ENCODE measurements at places on chromosomes 1 and 21. TPM values are rescaled to one million over a fixed set of nuclear protein-coding genes. Genes with fewer than 3 reads are reported as not detected.

CDKN2C gene
- 28.9 TPM for total RNA-seq

PADI2 gene
- 0.09 TPM for total RNA-seq

NLRP3 gene
- total RNA-seq, result not detected

CSRP1 gene
- 433 TPM for total RNA-seq

CELA3B gene
- not detected for total RNA-seq

FMN2 gene
- not detected for total RNA-seq

DLGAP3 gene
- not detected for total RNA-seq

GNPAT gene
- 40.2 TPM for total RNA-seq

WNT3A gene
- total RNA-seq, result not detected

S100A2 gene
- total RNA-seq, result 3.8 TPM

OLIG2 gene
- not detected for total RNA-seq

C1orf116 gene
- under 0.01 TPM for total RNA-seq

IVL gene
- not detected for total RNA-seq

AADACL4 gene
- total RNA-seq, result 0.09 TPM

CAMK2N1 gene
- 40.8 TPM for total RNA-seq

DMBX1 gene
- total RNA-seq, result not detected

LCE1A gene
- not detected for total RNA-seq

C2CD4D gene
- total RNA-seq, result not detected

DNASE2B gene
- 0.09 TPM for total RNA-seq

FCRL6 gene
- total RNA-seq, result not detected

ST6GALNAC5 gene
- under 0.01 TPM for total RNA-seq

SLC25A24 gene
- total RNA-seq, result 30.0 TPM

LCE1B gene
- not detected for total RNA-seq

KRTAP11-1 gene
- not detected for total RNA-seq

PM20D1 gene
- 0.09 TPM for total RNA-seq

CLCA4 gene
- total RNA-seq, result not detected

BRDT gene
- total RNA-seq, result not detected
